Esophagus squamous epithelium (tissue), 5 donors: ENCODE measurements at places on chromosomes 1 and 21.

- no peak for DNase-seq
These were observed 211.9 kb upstream of the VAMP3 start for GRCh38 chr1:7558921-7559869.

GRCh38 chr1:154608397-154609270 lies 648 bp upstream of the ADAR start:
- DNase-seq, result no peak

GRCh38 chr21:38908537-38908936 lies 102.8 kb downstream of the ETS2 start:
- DNase-seq, result no peak

DNA sequence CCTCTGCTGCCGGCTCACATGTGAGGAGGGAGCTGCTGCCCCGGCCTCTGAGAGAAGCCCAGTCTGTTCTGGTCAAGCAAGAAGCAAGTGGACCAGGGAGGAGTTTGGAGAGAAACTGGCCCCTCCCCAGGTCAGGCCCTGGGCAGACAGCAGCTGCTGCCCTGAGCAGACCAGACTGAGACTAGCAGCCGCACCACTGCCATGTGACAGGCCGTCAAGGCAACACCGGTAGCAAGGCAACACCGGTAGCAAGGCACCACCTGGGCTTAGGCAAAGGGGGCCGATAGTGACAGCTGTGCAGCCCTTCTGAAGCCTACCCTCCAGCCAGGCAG lies 50.3 kb downstream of the ARHGEF16 start:
- DNase-seq, result no peak

DNA sequence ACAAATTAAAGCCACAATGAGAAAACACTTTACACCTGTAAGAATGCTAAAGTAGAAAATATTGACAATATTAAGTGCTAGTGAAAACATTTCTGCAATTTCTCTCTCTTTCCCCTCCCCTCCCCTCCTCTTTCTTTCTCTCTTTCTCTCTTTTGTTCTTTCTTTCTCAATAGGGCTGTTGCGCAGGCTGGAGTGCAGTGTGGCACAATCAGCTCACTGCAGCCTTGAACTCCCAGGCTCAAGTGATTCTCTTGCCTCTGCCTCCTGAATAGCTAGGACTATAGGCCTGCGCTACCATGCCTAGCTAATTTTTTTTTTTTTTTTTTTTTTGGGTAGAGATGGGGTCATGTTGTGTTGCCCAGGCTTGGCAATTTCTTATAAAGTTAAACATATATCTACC lies 5.9 kb upstream of the SHISAL2A start:
- no peak for DNase-seq

- no peak for DNase-seq
These were observed 79.0 kb downstream of the ST3GAL3 start for GRCh38 chr1:43786201-43786958.

GRCh38 chr1:36988321-36988720 lies 46.0 kb downstream of the GRIK3 start:
- no peak for DNase-seq

DNA sequence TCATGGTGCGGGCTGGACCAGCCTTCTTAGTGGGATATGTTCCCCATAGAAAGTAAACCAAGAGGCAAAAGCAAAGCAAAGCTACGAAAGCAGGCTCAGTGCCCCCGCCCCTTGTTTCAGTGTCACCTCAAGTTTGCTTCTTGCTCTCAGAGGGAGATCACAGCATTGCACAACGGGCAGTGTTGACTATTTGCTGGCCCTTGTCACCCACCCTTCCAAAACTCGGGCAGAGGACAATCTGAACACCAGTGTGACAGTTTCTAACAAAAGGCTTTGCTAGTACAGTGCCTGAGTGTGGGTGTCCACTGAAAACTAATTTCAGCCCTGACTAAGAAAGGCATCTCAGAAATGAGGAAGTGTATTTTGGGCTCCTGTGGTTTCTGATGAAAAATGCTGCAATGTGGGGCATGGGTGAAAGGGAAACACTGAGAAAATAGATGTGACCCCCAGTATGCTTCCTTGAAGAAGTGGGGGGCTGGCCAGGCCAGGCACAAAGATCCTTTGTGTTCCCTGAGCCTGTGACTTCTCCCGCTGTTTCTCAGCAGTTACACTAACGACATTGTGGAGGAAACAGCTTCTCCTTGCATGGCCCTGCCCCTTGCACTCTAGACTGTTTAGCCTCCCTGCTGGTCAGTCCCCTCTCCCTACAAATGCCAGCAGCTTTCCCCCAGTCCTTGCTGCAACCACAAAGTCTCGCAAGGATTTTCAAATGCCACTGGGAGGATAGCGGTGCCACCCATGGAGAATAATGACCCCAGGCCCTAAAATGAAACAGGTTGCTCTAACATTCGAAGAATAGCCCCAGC lies 33.3 kb upstream of the KCNE1 start:
- no peak for DNase-seq

GRCh38 chr1:67723620-67724019 lies 38.6 kb downstream of the GADD45A start:
- DNase-seq, result no peak

- DNase-seq, result no peak
These were observed 640.7 kb downstream of the ADGRL2 start for GRCh38 chr1:82441402-82441801.

DNA sequence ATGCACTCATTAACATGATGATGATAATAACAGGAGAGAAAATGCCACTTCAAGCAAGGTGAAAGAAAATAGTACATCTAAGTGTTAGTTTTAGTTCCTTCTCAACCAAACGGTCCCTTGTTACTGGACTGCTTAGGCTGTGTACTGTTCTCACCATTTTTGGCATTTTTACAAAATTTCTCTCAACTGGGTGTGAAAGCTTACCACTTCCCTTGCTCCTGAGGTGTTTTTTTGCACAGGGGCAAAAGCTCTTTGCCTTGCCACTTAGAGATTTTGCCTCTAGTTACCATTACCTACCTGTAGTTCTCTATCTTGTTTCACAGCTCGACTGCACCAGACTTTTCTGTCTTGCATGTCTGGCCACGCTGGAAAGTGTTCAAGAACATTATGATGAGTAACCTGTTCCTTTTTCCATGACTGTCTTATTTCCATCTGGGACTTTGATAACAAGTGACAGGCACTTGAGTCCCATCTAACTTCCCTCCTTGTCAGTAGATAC lies 10.7 kb downstream of the NEK7 start:
- no peak for DNase-seq

GRCh38 chr1:172954476-172955150 lies 96.1 kb downstream of the TNFSF18 start:
- DNase-seq, result no peak

- DNase-seq, result no peak
These were observed 88.9 kb upstream of the HAO2 start for GRCh38 chr1:119279456-119280381.

- DNase-seq, result no peak
These were observed 18.1 kb downstream of the KNCN start for GRCh38 chr1:46533179-46533864.

DNA sequence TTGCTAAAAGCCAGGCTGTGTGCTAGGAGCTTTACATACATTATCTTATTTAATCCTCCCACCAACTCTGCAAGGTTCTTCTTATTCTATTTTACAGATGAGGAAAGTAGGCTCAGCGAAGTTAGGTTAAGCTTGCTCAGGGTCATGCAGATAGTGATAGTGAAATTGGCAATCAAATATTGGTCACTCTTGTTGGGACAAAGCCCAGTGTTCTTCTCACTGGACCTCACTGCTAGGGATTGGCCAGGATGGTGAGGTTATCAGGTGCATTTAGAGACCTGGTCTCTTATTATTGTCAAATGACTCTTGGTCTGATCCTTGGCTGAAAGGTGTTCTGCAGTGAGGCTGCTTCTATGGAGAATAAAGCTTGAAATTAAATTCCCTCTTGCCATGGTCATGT lies 145.1 kb downstream of the CNIH3 start:
- no peak for DNase-seq

- no peak for DNase-seq
These were observed 28.0 kb upstream of the NRDC start for GRCh38 chr1:51906306-51907078.

GRCh38 chr1:85485516-85485915 lies 20.6 kb upstream of the DDAH1 start:
- no peak for DNase-seq

DNA sequence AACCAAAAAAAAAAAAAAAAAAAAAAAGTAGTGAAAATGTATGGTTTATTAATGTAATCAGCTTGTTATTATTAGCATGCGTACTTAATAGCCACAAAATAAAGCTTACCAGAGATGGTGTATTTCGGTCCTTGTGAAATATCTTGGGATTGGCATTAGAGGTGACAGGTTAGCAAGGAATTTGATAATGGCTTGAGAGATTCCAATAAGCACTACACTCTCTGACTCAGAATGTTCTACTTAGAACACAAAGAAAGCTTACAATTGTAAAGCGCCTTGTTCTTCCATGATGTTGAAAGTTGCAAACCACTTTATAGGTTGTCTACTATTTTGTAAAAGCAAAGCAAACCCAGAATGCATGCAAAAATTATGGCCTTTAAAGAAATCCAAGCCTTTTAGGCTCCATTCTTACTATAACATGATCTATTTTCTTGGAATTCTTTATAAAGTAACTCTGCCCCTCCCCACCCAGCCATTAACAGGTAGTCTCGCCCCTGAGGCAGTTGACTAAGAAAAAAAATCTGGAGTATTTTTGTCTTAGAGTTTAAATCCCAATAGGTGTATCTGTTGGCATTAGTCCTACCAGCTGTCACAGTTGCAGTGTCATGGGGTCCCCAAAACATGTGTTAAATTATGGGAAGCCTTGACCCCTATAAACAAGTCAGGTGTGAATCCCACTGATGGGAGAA lies 129.2 kb downstream of the DHRS3 start:
- no peak for DNase-seq

DNA sequence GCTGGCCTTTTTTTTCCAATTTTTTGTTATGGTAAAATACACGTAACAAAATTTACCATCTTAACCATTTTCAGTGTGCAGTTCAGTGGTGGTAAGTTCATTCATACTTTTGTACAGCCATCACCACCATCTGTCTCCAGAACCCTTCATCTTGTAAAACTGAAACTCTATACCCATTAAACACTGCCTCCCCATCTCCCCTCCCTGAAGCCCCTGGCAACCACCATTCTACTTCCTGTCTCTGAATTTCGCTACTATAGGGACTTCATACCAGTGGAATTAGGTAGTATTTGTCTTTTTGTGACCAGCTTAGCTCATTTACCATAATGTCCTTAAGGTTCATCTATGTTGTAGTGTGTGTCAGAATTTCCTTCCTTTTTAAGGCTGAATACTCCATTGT lies 8.7 kb downstream of the PKNOX1 start:
- DNase-seq, result no peak

DNA sequence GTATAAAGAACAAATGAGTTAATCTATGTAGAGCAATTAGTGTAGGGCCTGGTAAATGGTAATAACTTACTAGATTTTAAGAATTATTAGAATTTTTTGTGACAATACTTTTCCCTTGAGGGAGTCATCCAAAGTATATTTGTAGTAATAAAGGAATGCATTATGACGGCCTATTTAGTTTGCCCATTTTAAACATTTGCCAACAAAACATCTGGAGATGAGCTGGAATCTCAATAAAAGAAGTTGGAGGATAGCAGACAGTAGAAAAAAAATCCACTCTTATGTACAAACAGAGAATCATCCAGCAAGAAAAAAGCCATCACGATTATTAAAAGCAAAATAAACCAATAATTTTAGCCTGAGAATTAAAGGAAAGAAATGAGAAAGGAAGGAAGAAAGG lies 567.3 kb upstream of the ADAMTS5 start:
- no peak for DNase-seq

DNA sequence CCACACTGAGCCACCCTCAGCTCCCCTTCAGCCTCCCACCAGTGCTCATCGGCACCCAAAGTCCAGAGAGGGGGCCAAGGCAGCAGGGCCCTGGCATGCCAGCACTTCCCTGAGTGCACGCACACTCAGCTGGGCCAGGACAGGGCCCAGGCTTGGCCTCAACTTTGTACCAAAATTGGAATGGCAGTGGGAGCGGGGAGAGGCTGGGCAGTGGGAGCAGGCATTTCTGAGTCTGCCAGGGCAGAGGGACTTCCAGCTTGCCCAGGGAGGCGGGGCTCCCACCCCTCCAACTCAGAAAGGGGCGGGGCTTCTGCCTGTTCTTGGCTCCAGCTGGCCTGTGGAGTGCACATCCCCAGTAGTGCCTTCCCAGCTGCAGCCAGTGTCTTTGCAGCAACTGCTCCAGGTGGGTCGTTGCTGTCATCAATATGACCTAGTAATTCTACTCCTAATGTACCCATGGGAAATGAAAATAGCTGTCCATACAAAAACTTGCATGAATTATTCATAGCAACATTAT lies 10.3 kb upstream of the SNX7 start:
- DNase-seq, result no peak

DNA sequence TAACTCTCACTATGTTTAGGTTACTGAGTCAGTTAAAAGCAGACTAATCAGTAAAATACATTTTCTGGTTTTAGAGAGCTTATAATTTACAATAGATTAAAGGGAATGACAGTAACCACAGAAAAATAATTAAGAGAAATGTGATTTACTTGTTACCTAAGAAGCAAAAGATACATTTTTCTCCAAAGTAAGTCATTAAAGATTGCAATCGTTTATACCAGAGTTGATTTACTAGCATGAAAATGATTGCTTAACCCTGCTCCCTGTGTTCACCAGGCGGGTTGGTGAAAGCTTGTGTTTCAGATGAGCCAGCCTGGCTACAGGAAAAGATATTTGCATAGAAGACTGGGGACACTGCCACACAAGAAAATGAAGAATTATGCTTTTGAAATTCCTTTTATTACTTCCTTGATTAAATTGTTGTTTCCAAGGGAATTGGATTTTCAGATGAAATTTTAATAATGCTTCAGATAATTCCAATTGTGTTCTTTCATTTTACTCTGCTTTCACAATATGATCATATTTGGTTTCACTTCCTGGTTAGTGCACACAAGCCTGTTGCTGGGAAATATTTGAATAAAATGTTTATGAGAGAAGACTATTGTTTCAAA lies 27.9 kb downstream of the LRRC8B start:
- no peak for DNase-seq

GRCh38 chr1:159828581-159829272 lies 2.1 kb downstream of the SLAMF8 start:
- DNase-seq, result no peak

DNA sequence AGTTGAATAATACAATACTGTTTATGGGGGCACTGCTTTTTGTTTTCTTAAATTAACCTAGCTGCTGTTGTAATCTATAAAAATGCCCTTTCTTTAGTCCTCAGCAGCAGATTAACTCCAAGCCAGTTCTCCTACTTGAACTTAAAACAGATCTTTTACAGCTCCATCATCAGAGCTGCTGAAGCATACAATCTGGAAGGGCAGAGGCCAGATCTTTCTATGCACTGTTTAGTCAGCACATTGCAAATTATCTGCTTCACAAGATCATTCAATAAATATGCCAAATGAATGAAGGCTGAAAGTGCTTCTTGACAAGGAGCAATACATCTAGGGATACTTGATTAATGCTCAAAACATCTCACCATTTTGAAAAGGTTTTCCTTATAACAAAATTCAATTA lies 115.8 kb downstream of the PLPPR5 start:
- no peak for DNase-seq

DNA sequence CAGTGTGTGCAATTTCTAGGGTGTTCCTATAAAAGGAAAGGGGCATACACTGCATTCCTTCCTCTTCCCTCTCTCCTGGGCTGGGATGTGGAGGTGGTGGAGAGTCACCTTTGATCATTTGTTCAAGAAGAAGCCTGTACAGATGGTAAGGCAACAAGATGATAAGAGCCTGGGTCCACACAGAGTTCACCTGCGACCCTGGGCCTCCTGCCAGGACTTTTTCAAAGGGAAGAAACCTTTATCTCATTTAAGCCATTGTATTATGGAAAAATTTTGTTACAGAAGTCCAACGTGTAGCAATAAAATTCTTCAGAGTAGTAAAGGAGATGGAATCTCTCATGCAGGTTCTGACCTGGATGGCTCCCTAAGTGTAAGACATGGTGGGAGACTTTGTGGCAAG lies 189.1 kb downstream of the MIS18A start:
- no peak for DNase-seq
